ENCODE measurements at places on chromosomes 1 and 21.
A peak's percentile ranks its signal among the peaks of the same experiment; 100 is the strongest.

- no peak for DNase-seq
Measured at GRCh38 chr1:12276225-12276624, 46.4 kb downstream of the VPS13D start.

GRCh38 chr21:35189077-35189863 is 140.2 kb upstream of the RUNX1 start:
- DNase-seq, result no peak

DNA sequence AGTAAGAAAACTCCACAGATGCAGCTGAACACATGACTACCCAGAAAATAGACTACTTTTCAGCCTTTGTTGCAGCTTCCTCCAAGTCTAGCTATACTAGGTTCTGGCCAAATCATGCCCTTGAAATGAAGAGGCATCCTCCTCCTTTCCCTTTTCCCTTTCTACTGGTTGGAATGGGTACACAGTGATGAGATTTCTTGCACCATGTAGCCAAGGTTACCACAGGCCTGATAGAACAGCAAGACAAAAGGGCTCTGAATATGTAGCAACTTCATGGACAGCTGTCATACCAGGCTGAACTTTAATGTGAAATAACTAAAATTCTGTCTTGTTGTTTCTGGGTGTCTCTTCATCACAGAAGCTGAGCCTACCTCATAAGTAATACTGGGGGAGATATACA is 146.5 kb downstream of the PDE4B start:
- no peak for DNase-seq

DNA sequence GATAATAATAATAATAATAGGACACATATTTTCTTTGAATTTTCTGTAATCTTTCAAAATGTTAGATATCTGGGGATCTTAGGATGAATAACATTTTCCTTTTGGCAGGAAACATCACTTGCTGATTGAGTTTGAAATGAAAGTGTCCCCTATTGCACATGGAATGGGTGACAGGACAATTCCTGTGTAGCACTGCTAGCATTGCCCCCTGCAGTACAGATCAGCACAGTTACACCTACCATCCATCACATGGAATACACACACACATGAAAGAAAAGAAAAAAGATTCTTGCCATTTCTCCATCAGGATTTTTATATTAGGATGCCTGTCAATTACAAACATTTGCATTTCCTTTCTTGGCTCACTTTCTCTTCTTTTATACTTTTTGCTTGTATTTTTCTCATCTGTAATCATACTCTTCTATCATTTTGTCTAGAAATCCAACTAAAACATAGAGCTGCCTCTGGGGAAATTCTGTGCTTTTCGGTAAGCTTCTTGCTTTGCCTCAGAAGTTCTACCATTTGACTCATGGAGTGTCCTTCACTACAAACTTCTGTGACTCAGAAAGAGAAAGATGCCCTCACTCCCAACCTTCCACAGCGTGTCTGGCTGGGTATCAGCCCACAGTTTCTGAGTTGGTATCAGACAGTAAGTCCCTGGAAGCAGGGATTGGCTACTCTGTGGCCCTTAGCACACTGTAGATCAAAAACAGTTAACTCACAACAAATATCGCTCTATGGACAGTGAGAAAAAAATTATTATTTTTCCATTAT is 641.2 kb downstream of the PTPRC start:
- no peak for DNase-seq

- DNase-seq, result no peak
Measured at GRCh38 chr21:41865002-41865777, 14.0 kb downstream of the PRDM15 start.

GRCh38 chr1:167169642-167170041 is 51.0 kb upstream of the POU2F1 start:
- no peak for DNase-seq

DNA sequence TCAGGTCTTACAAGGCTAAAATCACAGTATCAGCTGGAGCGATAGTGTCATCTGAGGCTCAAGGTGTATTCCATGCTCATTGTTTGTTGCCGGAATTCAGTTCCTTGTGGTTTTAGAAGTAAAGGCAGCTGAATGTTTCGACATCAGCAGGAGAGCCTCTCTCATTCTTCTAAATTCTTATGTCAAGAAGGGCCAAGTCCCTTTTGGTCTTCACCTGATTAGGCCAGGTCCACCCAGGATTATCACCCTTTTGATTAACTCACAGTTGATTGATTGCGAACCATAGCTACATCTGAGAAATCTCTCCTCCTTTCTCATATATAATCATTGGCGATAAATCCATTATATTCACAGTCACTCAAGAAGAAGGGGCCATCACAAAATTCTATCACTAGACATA is 806.7 kb upstream of the PRMT6 start:
- DNase-seq, result no peak

DNA sequence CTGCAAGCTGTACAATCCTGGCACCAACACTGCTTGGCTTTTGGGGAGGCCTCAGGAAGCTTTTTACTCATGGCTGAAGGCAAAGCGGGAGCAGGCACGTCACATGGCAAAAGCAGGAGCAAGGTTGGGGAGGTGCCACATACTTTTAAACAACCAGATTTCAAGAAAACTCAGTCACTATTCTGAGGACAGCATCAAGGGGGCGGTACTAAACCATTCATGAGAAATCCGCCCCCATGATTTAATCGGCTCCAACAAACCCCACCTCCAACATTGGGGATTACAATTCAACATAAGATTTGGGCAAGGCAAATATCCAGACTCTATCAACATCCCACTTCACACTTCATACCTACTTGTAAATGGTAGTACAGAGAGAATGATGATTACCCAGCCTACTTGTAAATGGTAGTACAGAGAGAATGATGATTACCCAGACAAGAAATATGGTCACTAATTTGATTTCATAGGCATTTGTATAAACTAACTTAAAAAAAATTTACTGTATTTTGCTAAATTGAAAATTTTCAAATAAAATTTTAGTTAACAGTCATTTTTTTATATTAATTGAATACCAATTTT is 24.9 kb downstream of the ATP5PF start:
- no peak for DNase-seq

DNA sequence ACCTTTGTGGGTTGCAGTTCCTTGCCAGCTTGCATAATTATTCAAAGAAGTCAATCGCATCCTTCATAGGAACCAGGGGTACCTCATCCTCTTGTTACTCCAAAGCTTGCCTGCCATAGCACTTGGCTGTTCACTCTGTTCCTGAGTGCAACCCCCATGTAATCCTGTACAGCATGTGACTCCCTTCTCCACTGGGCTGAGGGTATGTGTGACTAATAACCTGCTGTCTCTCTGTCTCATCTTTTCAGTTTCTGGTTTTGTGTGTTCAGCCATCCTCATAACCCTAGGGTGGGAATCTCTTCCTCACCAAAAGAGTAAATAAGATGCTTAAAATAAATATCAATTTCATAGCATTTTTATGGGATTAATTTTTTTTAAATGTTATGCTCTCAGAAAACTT is 351.9 kb downstream of the S1PR1 start:
- DNase-seq, result no peak

DNA sequence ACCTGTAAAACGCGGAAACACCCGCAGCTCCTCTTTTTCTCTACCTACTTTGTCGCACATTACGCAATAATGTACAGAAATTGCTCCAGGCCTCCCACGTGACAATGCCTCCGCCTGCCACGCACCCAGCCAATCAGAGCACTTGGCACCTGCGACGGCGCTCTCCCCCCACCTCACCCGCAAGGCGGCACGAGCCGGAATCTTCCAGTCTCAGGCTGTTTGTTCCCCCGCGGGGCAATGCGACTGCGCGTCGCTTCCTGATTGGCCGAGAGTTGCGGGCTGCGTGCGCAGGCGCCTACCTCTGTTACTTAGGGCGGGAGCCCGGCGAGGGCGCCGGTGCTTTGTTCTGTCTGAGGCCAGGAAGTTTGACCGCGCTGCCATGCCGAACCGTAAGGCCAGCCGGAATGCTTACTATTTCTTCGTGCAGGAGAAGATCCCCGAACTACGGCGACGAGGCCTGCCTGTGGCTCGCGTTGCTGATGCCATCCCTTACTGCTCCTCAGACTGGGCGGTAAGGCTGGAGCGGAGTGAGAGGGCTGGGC is at the start of gene MAEL:
Gene MAEL, plus strand, starts transcription at position 307 of the 542 bp plus-strand sequence. Its CDS starts 73 bp downstream, at position 380.
- DNase-seq, result no peak

- no peak for DNase-seq
Measured at GRCh38 chr1:21294266-21294989, 4.2 kb upstream of the ECE1 start.

- no peak for DNase-seq
Measured at GRCh38 chr1:41560496-41560895, 76.0 kb upstream of the EDN2 start.

- DNase-seq, result no peak
Measured at GRCh38 chr1:181423301-181423918, 59.9 kb upstream of the CACNA1E start.

GRCh38 chr1:114033961-114034360 is 54.7 kb downstream of the OLFML3 start:
- no peak for DNase-seq

DNA sequence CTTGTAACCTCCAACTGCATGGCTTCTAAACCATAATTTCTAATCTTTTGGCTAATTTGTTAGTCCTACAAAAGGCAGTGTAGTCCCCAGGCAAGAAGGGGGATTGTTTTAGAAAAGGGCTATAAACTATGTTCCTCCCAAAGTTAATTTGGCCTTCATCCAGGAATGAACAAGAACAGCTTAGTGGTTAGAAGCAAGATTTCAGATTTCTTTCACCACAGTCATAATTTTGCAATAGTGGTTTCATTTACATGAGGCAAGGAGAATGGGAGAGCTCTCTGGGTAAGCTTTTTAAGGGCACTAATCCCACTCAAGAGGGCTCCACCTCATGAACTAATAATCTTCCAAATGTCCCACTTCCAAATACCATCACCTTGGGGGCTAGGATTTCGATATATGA is 1353.9 kb downstream of the NCAM2 start:
- DNase-seq, result no peak

DNA sequence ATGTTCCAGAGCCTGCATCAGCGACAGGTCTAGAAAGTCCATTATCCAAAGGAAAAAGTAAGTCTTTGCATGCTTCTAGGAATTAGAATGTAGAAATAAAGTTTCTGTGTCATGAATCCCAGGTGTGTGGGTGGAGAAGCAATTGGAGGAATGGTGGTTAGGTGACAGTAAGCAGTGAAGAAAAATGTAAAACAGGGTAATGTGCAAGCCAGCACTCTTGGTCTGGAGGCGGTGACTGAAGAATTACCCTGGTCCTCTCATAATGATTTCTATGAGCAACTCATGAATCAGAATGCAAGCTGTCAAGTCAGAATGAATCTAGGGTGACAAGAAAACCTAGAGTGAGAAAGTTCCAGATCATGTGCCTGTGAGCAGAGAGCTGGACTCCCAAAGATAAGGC is 33.6 kb downstream of the PLPPR4 start:
- DNase-seq, result no peak

- DNase-seq, result peak; percentile 23
Measured at GRCh38 chr1:169595764-169596711, 9.8 kb upstream of the F5 start.

DNA sequence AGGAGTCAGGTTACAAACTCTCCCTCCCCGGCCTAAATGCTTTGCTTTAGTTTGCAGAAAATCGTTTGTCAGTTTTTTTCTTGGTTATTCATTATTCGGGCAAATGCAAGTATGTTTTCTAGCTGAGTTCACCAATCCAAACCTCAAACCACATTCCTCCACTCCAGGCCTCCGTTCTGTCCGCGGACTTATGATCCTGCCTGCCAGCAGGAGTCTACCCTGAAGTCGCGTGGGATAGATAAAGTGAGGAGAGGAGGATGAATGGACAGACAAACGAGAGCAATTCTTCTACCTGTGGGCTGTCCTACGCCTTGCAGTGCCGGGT is 1.3 kb downstream of the ADAMTS1 start:
- no peak for DNase-seq

- DNase-seq, result no peak
Measured at GRCh38 chr1:171212607-171213351, 27.7 kb downstream of the FMO2 start.

- DNase-seq, result no peak
Measured at GRCh38 chr21:36668713-36669112, 30.2 kb upstream of the SIM2 start.

GRCh38 chr1:53345996-53346813 is 18.3 kb upstream of the LRP8 start:
- no peak for DNase-seq

DNA sequence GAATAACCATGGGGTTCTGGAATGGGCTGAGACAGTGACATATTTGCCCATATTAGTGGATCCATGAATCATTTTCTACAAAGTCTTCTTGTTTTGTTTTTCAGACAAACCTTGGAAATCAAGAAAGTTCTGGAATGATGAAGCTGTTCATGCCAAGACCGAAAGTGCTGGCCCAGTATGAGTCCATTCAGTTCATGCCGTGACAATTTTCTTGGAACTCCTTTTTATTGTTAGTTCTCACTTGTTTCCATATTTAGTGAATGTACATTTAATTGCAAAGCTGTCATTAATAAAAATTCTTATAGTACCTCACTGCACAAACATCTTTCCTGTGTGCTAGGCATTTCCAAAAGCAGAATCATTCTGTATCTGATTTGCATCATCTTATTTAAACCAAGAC is 100.6 kb upstream of the KCNJ15 start:
- DNase-seq, result no peak

DNA sequence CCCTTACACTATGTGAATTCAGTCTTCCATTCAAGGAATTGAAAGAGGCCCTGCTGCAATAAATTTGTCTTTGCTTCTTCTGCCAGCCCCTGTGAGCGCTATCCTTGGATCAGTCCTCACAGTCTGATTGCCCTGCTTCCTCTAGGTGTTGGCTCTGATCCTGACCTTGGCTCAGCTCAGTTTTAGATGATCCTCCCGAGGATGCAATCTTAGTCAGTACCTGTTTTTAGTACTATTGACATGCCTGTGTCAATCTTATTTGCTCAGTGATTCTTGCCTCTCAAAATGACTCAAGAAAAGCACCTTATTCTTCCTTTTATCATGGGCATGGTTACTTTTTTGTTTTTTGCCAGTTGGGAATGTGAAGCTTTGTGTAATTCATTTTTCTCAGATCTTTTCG is 101.4 kb upstream of the KCNK1 start:
- no peak for DNase-seq

DNA sequence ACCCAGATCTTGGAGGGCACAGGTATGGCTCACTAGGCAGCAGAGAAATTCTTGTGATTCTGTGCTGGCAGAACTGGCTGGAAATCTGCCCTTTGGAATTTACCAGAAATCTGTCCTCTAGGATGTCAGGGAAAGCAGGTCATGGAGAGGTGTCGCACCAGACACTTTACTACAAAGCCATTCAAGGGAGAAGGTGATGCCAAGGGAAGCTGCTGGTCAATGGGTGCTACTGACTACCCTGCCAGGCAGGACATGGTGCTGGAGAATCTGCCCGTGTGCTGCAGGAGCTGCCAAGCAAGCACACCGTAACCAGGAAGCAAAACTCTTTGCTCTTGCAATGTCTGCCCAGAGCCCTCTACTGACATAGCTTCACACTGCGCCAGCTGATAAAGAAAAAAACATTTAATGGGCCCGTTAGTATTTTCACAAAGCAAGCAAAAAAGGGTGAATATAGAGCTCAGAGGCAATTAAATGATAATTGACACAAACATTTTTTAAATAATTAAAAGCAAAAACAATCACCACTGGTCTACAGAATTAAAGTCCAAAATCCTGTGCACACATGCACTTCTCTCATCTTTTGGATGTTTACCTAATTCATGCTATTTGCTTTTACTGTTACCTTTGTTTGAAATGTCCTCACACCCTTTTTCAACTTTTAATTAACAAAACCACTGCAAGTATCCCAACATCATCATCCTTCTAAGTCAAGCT is 7.2 kb upstream of the FBXO28 start:
- peak; percentile 45 for DNase-seq

GRCh38 chr1:70667494-70668170 is 256.6 kb downstream of the CTH start:
- no peak for DNase-seq
